Activated CD4-positive, alpha-beta T cell treated with anti-CD3 and anti-CD28 coated beads for 36 hours (primary cell): ENCODE measurements at places on chromosomes 2 and 18. TPM values are rescaled to one million over a fixed set of nuclear protein-coding genes. Genes with fewer than 3 reads are reported as not detected.

Gene TMEM17
- 0.18 TPM for total RNA-seq

GRCh38 chr2:223890721-223891120, 53.3 kb upstream of the AP1S3 start:
- H3K4me3 ChIP-seq, result no peak overlapping the region
- peaks cover 10% of the 10 kb centered on the region for H3K4me1 ChIP-seq
- no peak for DNase-seq
- H3K36me3 ChIP-seq, result peaks cover 49% of the 10 kb centered on the region
- no peak overlapping the region for H3K27ac ChIP-seq
- H3K27me3 ChIP-seq, result no peaks in the 10 kb centered on the region

DNA sequence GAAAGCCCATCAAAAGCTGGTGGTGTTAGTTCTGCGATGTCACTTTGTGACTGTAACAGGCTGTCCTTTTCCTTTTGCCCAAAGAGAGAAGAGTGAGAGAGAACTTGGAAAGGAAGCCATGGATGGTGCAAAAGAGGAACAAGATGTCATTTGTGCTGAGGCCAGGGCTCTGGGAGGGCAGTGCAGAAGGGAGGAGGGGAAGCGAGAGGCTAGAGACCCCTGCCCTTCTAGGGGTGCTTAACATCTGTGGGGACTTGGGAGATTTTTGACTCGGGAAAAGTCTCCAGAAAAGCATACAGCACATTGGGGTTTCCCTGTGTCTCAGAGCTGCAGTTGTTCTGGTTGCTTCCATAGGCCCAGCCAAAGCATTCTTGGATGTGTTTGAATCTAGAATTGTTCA, 49.6 kb downstream of the ZBTB7C start:
- H3K27ac ChIP-seq, result no peak overlapping the region
- H3K36me3 ChIP-seq, result no peaks in the 10 kb centered on the region
- peaks cover 3% of the 10 kb centered on the region for H3K27me3 ChIP-seq
- no peaks in the 10 kb centered on the region for H3K4me1 ChIP-seq

DNA sequence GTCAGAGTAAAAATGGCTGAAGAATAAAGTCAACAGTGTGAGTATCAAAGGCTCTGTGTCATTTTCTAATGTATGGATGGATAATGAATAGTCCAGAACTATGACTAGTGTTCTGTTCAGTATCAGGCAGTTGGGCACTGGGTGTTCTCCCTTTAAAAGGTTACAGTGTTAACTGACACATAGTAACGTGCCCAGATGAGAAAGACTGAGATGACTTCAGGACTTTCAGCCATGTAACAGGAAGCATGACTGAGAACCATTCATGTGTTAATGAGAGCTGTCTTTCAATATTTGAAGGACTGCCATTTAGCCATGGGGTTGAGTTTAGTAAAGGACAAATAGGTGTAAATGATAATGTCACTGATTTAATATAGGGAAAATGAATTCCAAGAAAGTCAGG, 187.1 kb downstream of the GULP1 start:
- DNase-seq, result no peak
- no peaks in the 10 kb centered on the region for H3K36me3 ChIP-seq
- peaks cover 4% of the 10 kb centered on the region for H3K27me3 ChIP-seq

GRCh38 chr2:20657522-20658235, 6.8 kb upstream of the HS1BP3 start:
- H3K36me3 ChIP-seq, result no peaks in the 10 kb centered on the region
- no peak overlapping the region for H3K4me3 ChIP-seq
- no peak overlapping the region for H3K27ac ChIP-seq
- H3K4me1 ChIP-seq, result peaks cover 4% of the 10 kb centered on the region
- peaks cover 18% of the 10 kb centered on the region for H3K27me3 ChIP-seq
